Hematopoietic multipotent progenitor cell treated with erythropoietin and hydrocortisone succinate and interleukin-3 and kit ligand, for 8 days (in vitro differentiated cells): ENCODE measurements at places on chromosomes 5 and 9.

DNA sequence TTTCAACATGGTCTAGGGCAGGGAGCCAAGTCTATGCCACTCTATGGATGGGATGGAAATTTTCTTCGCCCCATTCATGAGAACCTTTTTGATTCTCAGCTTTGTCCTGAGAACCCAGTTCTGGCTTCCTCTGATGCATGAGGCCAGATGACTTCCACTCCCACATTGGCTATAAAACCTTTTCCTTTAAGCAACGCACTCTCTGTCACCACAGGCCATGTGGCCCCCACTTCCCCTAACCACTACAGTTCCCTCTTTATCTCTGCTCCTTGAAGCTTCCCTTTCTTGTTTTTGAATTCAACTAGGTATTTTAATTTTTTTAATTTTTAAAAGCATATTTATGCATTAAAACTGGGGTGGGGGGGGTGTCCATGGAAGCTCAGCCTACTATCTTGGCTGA is 401.3 kb downstream of the ENC1 start:
- DNase-seq: peak; percentile 4

- DNase-seq: no peak
Measured at GRCh38 chr5:167514461-167514860, 777.0 kb upstream of the WWC1 start.

DNA sequence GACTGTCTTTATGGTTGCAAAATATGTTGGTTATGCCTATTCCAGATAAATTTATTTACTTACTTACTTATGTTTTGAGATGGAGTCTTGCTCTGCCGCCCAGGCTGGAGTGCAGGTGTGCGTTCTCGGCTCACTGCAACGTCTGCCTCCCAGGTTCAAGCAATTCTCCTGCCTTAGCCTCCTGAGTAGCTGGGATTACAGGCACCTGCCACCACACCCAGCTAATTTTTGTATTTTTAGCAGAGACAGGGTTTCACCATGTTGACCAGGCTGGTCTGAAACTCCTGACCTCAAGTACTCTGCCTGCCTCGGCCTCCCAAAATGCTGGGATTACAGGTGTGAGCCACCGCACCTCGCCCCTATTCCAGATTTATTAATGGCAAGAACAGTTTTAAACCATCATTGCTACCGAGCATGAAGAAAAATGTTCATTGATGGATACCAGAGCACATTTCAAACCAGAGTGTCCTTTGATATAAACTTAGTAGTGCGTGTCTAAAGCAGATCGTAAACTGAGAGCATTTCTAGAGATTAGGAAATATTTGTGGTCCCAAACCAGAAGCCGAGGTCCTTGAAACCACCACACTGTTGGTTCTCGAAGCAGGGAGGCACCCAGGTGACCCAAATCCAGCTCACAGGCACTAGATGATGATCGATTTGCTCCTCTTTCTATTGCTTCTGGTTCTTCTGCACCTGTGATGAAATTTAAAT is 85.2 kb downstream of the GRAMD2B start:
- DNase-seq: no peak

- DNase-seq: no peak
Measured at GRCh38 chr5:51622161-51622790, 239.0 kb downstream of the ISL1 start.

GRCh38 chr9:127754099-127755060 is 19.3 kb upstream of the TOR2A start:
- no peak for DNase-seq

GRCh38 chr5:174991847-174992246 is 267.5 kb downstream of the MSX2 start:
- DNase-seq: no peak

DNA sequence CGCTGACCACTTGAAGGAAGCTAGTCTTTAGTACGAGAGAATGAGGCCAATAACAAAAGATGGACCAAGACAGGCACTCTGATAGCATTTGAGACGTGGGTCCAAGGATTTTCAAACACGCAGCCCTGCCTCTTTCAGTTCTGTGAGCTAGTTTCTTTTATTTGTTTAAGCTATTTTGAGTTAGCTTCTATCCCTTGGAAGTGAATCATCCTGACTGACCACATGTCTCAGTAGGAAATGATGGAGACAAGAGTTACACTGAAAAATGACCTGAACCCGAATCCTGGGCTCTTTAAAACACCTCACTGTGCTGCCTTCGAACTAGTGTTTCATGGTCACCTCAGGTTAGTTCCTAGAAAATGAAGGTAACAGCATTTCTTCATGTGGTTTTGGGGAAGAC is 9.9 kb downstream of the TEK start:
- DNase-seq: no peak

DNA sequence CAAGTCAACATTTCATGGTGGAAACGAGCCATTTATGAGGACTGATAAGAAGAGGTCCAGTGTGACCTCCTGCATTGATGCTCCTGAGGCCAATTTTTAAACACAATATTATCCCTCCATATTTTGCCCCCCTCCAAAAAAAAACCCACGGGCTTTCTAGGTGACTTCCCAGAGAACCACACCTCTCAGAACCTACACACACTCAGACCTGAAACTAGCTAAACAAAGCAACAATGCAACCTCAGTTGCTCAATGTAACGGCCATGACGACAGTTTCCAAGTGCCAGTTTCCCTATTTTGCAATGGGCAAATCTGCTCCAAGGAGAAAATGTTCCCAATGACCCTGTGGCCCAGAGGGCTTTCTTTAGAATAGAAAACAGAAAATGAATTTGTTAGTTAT is 3.5 kb downstream of the NRG2 start:
- DNase-seq: no peak

- no peak for DNase-seq
Measured at GRCh38 chr9:125826850-125827249, 79.7 kb downstream of the PBX3 start.

DNA sequence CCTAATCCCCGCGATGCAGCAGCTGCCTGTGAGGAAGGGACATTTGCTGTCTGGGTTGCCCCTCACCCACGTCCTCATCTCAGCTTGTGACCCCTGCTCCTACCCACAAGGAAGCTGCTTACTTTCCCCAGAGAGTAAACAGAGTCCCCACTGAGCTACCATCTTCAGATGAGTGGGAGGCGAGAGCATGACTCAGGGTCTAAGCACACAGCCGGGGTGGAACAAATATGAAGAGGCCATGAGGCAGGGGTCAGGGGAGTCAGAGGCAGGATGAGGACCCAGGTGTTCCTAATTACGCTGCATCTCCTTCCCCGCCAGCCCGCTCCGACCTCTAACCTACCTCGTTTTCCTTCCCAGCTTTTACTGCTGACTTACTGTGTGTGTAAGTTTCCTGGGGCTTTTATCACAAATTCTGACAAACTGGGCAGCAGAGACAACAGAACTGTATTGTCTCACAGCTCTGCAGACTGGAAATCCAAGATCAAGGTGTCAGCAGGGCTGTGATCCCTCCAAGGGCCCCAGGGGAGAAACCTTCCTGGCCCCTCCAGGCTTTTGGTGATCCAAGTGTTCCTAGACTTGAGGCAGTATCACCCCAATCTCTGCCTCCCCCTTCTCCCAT is 94.0 kb upstream of the DNAH5 start:
- DNase-seq: no peak

DNA sequence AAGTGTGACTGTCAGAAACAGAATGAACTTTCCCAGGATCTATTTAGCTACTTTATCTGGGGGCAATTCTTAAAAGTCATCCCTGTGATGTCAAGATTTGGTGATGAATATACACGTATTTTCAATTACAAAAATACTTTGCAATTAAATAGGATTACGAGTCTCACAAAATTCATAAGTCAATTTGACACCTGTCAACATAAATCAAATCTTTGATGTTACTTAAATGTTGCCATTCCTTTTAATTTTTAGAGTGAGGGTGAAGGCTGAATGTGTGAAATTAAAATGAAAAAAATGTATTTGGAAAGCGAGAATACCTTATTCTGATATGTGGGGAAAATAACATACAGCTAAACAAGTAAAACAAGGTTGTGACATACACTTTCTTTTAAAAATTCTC is 202.9 kb downstream of the EPB41L4A start:
- no peak for DNase-seq

DNA sequence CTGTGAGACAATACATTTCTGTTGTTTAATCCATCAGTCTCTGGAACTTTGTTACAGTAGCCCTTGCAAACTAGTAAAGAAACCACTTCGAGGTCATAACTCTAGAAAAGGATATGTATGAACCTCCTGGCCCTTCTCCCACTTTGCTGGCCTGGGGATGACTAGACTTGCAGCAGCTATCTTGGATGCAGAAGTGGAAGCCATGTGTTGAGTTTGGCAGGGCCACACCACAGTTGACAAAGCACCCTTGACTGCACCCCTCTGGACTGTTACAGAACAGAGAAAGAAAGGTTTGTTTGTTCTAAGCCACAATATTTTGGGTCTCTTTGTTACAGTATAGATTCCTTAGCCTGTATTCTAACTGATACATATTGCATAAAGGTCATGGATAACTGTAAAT is 183.2 kb upstream of the TAS2R1 start:
- no peak for DNase-seq

DNA sequence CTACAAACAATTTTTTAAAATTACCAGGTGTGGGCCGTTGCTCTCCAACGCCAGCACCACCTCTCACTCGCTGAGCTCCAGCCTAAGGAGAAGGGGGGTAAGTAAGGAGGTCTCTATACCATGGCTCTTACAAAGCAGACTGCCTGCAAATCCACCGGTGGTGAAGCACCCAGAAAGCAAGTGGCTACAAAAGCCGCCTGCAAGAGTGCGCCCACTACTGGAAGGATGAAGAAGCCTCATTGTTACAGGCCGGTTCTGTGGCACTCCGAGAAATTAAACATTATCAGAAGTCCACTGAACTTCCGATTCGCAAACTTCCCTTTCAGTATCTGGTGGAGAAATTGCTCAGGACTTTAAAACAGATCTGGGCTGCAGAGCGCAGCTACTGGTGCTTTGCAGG is 46.0 kb downstream of the CDO1 start:
- DNase-seq: peak; percentile 20

GRCh38 chr9:515665-516064 is 301.0 kb downstream of the DOCK8 start:
- DNase-seq: no peak

- DNase-seq: no peak
Measured at GRCh38 chr9:23736293-23736692, 89.7 kb downstream of the ELAVL2 start.

GRCh38 chr5:16656561-16657191 is 39.9 kb upstream of the RETREG1 start:
- DNase-seq: no peak
